ENCODE measurements at places on chromosomes 1 and 21. TPM values are rescaled to one million over a fixed set of nuclear protein-coding genes. Genes with fewer than 3 reads are reported as not detected.
A peak's percentile ranks its signal among the peaks of the same experiment; 100 is the strongest.

The OR2AK2 gene
- not detected for total RNA-seq

The DMBX1 gene
- not detected for total RNA-seq

GRCh38 chr1:96487971-96488370 lies 233.6 kb upstream of the PTBP2 start:
- DNase-seq, result peak; percentile 54

DNA sequence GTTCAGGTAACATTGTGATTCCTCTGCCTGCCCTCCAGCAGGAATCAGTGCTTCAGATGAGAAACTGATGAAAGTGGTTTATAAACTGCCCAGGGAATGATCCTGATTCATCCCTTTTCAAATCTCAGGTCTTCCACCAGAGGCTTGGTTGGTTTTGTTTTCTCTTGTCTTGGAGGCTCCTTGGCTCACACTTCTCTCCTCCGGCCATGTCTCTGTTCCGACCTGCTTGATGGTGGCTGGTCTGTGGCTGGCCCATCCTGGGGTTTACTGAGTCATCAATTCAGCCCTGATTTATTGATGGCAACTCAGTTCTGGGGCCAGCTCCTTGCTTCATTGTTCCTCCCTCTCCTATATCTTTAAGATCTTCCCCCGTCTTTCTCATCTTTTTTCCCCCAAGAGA lies 56.6 kb upstream of the SLC2A1 start:
- no peak for DNase-seq

DNA sequence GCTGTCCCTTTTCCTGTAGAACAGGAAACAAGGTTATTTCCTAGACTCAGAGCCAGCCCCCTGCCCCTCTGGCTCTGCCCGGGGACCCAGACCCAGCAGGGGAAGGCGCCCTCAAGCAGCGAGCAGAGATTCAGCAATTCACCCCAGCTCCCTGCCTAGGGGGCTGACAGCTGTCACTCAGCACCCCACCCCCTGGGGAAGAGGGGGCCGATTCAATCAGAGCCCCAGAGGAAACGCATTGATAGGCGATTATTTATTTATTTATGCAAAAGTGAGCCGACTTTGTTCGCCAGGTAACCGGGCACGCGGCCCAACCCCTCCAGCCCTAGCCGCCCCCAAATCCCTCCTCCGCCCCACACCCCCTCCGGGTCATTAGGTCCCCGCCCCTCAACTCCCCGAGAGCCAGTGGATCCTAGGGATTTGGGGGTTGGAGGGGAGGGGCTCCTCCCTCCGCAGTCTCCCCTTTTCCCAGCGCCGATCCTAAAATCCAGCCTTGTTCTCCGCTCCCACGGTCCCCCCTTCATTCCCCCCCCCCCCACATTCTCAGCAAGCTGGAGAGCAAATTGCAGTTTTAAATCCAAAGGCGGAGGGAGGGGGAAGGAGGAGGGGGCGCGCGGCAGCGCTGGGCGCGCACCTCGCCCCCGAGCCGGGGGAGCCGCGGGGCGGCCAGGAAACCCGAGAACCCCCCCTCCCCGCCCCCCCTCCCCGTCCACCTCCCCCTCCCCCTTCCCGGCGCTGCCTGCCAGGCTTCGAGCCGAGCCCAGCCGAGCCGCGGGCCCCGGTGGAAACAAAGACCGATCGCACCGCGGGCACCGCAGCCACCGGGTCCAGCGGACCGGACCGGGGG lies 1.3 kb downstream of the AHDC1 start:
- peak; percentile 72 for DNase-seq

DNA sequence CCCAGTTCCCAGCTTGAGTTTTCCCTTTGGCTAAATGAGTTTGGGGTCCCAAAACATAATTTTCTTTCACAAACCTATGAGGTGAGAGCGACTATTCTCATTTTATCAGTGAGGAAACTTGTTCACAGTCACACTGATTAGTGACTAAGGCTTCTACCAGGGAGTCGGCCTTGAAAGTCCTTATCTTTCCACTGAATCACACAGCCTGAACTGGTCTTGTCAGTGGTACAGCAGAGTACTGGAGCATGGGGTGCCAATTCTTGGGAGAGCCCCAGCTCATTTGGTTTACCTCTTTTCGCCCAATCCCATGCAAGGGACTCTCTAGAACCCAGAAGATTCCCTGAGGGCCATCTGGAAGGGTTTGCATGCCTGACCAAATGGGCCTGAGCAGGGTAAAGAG lies 16.9 kb downstream of the HSD3B2 start:
- DNase-seq, result no peak

All from muscle of leg (tissue), 16 donors.